Bone marrow (tissue), 2 donors: ENCODE measurements at places on chromosomes 11 and 22.

DNA sequence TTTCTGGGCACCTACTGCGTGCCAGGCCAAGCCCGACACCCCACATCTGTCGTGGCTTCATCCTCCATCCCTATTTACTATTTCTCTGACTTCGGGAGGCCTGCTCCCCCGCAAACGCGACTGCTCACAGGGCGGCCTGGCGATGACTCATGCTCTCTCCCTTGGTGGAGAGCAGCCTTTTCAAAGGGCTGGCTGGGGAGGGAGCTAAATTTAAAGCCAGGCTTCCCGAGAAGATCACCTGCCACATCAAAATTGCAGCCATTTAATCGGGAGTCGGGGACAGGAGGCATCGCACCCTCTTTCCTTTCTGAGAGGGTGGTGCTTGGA lies 24.9 kb upstream of the SHISAL1 start:
- DNase-seq = no peak

GRCh38 chr11:32279672-32280071 lies 155.7 kb downstream of the WT1 start:
- no peak for DNase-seq

DNA sequence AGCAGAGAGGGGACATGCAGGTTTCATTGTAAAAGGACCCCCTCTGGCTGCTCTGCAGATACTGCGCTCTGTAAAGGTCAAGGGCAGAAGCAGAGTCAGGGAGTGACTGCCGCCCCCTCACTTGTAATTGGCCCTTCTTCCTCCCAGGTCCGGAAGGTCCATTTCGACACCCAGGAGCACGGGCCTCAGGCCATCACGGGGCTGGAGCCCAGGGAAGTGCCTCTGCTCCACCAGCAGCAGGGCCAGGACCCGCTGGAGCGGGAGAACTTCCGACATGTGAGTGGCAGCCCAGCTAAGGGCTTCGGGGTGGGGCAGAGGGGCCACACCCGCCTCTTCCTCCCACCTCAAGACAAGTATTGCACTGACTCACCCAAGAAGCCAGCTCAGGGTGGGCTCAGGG lies 24.0 kb upstream of the LRRC10B start:
- DNase-seq = no peak

- no peak for DNase-seq
Measured at GRCh38 chr11:72579816-72580641, 94.2 kb downstream of the PDE2A start.

GRCh38 chr11:13304655-13305335 lies 27.2 kb downstream of the BMAL1 start:
- no peak for DNase-seq

DNA sequence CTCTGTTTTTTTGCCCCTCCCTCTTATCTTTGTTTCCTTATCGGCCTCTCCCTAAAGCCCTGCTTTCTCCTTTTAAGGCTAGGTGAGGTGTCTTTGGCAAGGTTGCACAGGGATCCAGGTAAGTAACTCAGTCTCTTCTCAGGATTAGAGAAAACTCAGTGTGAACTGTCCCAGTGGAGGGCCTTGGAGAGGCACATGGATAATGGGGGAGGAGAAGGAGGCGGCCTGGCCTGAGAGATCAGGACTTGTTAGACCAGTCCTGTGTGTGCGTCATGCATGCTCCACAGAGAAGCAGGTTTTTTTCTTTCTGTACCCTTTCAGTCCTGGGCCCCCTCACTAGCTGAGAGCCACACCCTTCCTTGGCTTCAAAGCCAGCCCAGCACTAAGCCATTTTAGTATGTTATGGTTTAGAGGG lies 19.9 kb downstream of the CTNND1 start:
- DNase-seq = no peak
